ENCODE measurements at places on chromosomes 7 and 10.
A peak's percentile ranks its signal among the peaks of the same experiment; 100 is the strongest.

DNA sequence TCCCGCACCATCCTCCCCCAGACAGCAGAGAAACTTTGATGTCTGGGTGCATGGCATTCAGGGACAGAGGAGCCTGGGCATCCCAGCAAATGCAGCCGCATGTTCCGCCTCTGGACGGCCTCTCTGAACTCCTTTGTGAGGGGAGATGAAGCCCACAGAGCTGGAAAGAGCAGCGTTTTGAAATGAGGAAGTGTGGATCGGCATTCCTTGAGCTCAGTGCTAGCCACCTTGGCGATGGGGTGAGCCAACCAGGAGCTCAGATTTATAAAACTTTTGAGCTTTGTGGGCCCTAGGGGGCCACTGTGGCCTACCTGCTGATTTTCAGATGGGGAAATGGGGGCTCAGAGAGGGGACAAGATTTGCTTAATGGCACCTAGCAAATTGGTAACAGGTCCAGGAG is 126.4 kb upstream of the TCF7L2 start:
- DNase-seq, result no peak

DNA sequence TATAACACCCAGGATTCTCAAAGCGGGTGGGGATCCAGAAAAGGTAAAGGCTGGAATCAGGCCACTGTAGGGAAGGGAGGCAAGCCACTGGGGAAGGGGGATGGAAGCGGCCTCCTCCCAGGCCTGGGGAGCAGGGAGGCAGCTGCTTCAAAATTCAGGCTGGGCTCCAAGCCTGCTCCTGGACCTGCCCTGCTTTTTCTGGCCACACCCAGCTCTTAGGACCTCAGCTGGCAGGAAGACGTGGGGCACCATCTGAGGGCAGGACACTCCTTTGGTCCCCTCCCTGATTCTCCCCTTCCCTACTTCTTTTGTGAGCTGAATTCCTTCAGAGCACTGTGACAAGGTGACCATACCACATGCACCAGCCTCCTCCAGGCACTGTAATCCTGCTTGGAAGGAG is 4.6 kb upstream of the LBX1 start:
- no peak for DNase-seq

DNA sequence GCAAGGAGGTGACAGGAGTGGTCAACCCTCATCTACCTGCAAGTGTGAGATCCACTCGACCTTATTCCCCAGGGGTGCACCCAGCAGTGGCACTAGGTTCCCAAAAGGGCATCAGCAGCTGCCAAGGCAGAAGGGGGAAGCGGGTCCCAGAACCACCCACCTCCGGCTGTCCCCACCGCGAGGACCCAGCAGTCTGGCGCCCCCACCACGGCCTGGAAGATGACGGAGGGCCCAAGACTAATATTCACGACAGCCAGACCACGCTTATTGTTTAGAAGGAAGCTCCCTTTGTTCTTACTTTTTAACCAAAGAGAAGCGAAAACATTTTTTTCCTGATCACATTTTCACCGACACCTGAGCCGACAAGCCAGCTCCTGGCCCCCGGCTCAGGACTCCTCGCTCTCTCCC is 3.6 kb upstream of the EVX1 start:
- no peak for DNase-seq

DNA sequence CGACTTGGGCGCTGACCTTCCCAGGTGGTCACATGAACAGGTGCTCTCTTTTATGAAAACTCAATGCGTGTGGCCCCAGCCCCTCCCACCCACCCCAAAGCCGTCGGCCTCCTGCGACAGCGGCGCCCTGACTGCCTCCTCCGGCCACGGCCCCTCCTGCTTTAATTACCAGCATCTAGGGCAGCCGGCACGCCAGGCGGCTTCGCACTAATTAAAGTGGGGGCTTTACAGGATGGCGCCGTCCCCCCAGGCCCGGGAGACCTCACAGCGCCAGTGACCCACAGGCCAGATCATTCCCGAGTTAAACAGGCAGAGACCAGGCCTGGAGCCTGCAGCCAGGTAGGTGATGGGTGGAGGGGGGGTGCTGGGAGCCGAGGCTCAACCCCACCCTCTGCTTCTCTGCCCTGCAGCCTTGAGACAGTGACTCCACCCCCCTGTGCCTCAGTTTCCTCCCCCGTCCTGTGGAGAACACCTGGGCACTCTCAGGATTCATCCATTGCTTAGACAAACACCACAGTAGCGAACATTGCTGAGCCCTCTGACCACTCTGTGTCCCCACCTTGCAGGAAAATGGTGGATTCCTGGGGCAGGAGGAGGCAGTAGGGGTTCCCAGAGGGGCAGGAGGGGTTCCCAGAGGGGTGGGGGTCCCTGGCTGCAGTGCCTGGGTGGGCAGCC is 100.8 kb downstream of the MICALL2 start:
- no peak for DNase-seq

GRCh38 chr10:116809483-116810119 is 39.7 kb upstream of the ENO4 start:
- no peak for DNase-seq

GRCh38 chr10:91340613-91341362 is 69.4 kb upstream of the HECTD2 start:
- peak; percentile 7 for DNase-seq

GRCh38 chr10:17847585-17848296 is 38.6 kb downstream of the MRC1 start:
- no peak for DNase-seq

GRCh38 chr10:5442065-5442989 is 30.0 kb downstream of the NET1 start:
- DNase-seq, result no peak

GRCh38 chr10:52216852-52217251 is 97.2 kb upstream of the DKK1 start:
- peak; percentile 11 for DNase-seq

DNA sequence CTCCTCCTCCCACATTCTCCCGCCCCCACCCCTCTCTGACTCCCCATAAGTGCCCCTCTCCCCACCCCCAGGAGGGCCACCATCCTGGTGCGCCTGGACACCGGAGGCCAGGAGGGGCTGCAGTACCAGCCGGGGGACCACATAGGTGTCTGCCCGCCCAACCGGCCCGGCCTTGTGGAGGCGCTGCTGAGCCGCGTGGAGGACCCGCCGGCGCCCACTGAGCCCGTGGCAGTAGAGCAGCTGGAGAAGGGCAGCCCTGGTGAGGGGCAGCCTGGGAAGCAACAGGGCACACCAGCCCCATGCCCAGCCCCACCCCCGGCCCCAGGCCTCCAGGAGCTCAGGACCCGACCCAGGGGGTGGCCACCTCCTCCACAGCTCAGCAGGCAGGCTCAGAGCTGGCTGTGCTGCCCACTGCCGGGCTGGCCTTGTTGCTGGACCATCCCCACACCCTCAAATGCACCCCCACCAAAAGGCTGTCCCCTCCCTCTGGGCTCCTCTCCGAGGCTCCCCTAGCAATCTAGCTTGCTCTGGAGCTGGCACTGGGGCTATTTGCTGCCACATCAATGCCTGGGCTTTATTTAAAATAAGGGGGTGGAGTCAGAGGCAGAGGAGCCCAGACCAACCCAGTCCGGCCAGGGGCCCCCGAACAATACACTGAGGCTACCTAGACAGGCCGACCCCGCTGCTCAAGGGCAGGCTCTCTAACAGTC is 14.8 kb downstream of the ATG9B start:
- DNase-seq, result no peak

GRCh38 chr7:36747280-36748016 is 23.2 kb upstream of the AOAH start:
- no peak for DNase-seq

- DNase-seq, result peak; percentile 42
Measured at GRCh38 chr7:80060218-80060806, 74.3 kb upstream of the GNAI1 start.

DNA sequence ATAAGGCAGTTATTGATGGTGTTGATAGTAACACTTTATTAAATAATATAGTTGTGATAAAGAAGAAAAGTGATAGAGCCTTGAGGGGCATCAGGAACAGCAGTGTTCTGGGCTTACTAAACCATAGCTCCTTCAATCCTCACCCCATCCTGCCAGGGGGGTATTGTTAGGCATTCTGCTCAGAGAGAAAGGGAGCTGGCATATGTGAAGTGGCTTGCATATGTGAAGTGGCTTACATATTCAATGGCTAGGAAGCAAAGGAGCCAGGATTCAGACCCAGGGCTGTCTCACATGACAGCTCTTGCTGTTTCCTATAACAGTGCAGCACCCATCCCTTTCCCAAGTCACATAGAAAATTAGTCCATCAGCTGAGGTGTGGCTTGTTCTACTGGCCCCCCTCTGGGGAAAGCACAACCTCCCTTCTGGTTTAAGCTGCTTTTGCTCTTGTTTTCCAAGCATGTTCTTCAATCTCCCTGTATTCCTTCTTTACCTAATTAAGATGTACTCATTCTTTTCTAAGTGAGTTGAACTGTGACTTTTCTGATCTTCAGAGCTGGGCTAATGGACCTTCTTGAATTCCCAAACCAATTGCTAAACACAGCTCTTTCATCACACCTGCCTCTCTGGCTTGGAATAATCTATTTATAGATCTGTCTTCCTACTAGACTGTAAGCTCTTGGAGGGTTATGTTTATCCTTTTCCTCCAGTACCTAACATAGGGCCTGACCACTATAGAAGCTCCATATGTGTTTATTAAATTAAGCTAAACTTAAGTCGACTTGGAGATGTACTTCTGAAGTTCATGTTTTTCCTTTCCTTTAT is 108.7 kb upstream of the GLI3 start:
- no peak for DNase-seq

DNA sequence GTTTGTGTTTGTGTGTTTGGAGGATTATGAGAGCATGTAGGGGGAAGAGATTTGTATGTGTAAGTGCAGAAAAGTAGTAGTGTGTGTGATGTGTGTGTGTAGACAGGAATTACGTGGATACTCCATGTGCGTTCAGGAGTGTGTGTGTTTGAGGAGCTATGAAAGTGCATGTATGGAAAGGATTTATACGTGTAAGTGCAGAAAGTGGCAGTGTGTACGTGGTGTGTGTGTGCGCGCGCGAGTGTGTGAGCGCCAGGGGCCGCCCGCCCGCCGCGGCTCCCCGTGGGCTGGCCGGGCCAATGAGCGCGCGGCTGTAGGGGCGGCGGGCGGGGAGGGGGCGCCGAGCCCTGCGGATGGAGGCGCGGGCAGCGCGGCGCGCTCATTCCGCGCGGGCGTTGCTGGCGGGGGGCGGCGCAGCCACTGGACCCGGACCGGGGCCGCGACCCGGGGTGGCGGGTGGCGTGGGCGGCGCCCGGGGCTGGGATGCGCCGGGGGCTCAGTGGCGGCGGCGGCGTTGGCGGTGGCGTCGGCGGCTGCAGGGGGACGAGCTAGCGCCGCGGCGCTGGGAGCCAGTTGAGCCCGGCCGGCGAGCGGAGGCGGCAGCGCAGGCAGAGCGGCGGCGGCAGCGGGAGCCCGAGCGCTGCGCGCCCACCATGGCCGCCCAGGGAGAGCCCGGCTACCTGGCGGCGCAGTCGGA is at the start of gene BICC1:
Gene BICC1 (plus strand): TSS at position 382 of the 697 bp plus-strand sequence. CDS start 272 bp downstream, at position 654.
- DNase-seq, result no peak

DNA sequence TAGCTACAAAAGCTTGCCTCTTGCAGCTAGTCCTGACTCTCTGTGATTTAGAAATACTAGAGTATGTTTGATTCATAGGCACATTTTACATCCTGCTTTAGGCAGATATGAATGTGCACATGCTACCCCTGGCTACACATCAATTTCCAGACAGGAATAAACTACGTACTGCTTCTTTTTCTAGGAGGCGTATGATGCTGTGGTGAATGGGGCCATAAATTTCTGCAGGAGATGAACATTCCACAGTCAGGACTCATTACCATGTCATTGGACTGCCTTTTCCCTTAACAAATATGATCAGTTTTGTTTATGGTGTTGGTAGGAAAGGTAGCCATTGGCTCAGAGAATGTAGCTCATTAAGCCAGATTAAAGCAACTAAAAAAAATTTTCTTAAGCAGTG is 50.1 kb upstream of the IFRD1 start:
- DNase-seq, result no peak

GRCh38 chr10:100413173-100413572 is 49.6 kb upstream of the WNT8B start:
- DNase-seq, result no peak

- no peak for DNase-seq
Measured at GRCh38 chr7:90473814-90474213, 4.4 kb downstream of the PTTG1IP2 start.

- no peak for DNase-seq
Measured at GRCh38 chr7:5500056-5500776, 76.6 kb upstream of the TNRC18 start.

- DNase-seq, result no peak
Measured at GRCh38 chr7:12369756-12370155, 33.9 kb downstream of the VWDE start.

- DNase-seq, result no peak
Measured at GRCh38 chr10:84665883-84666463, 337.6 kb downstream of the CCSER2 start.

DNA sequence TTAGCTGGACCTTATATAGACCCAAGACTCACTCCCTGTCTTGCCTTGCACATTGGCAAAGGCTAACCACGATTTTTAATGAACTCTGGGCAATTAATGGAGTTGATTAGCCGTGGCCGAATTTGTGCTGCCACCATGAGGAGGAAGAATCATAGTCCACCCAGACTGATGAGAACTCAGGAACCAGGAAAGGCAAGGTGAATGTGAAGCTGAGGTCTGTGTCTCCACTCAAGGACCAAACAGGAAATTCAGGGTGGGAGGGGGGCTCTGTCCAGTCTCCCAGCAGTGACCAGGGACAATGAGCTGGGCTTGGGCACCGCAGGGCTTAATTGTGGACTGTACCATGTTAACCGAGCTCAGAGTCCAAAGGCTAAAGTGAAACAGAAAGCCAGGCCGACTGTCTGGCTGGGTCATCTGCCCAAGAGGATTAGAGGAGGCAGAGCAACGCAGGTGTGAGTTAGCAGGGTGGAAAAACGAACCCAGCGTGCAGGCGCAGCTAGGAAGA is 127.0 kb upstream of the JCAD start:
- no peak for DNase-seq

DNA sequence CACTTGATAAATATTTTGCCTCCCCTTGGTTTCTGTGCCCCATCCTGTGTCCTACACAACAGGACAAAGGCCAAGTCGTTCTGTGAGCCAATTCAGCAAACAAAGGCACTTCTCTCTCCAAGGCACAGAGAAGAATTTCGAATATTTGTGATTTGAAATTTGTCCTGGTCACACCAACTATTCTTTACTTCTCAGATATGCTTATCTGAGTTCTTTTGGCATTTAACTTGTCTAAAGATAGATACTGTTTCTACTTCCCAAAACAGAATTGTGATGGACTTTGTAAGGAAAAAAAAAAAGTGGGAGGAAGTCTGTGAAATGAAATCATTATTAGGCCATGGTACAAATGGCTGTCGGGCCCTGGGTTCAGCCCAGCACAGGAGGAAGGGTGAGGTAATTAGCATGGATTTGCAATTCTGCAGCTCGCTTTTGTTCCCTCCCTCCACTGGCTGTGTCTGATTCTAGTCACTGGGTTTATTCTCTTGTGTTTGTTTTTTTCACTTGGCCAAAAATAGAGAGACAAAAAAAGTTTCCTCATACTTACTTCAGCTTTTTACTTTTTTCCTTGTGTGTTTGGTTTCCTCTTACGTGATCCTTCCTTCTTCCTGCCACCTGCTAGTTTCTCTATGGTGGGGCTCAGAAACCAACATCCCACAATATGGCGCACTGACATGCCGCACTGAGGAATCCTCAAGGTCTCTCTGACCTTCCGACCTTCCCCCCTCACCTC is 108.2 kb upstream of the MKLN1 start:
- no peak for DNase-seq
